BJ (cell line): ENCODE measurements at places on chromosomes 12 and 14.

DNA sequence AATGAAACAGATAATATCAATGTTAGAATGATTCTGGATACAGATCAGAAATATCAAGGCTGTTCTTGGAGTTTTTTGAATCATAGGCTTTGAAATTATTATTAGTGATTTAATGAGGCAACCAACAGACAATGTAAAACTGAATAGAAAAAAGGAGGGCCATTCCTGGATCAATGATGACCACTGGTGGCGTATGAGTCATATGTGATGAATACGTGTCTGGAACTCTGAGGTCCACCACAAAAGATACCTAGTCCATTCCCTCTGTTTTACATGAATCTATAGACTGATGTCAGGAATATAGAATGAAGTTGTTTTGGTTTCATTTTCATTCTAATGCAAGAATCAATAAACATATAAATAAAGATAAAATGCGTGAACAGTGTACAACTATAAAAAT, 78.3 kb upstream of the RTL1 start:
- no peak for DNase-seq

- DNase-seq: peak; percentile 82
Observed at GRCh38 chr14:94345344-94346064, 22.4 kb upstream of the SERPINA6 start.

DNA sequence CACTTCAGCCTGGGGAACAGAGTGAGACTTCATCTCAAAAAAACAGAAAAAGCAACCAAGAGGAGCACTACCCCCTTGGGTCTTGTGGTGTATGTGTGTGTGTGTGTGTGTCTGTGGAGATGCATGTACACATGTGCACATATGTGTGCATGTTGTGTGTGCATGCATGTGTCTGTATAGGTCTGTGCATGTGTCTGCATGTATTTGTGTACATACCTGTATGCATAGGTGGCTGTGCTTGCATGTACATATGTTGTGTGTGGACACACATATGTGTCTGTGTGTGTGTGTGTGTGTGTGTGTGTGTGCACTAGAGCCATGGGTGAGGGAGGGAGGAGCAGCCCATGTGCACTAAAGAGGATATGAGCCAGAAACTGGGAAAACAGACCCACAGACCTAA, 49.1 kb downstream of the ARL6IP4 start:
- no peak for DNase-seq

DNA sequence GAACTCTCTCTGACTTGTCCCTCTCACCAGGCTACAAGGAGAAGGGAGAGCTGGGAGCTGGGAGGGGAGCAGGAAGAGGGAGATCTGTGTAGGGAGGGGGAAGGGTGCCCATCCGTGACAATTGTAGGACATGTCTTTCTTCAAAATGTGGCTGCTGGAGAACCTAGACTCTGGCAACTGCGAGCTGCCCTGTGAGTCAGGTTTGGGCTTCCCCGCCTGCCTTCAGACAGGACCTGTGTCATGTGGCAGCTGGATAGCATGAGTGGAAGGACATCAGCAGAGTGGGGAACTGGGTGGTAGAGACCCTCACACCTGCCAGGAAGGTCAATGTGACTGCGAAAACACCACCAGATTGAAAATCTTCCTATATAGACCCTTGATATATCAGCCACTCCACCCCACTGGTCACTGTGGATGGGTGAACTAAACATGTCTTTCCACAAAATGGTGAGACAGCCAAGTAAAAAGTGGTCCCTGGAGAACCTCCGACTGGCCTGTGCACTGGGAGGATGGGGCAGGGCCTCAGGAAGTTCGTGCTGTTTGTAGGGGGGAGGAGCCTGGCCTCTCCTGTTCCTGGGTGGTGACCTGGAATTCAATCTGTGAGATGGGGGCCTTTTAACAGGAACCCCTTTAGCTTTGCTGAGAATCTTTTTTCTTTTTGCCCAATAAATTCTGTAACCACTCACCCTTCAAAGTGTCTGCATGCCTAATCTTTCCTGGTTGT, 62.2 kb upstream of the CAPRIN2 start:
- DNase-seq: no peak

- DNase-seq: no peak
Observed at GRCh38 chr14:64119980-64120379, 174.2 kb downstream of the ESR2 start.

DNA sequence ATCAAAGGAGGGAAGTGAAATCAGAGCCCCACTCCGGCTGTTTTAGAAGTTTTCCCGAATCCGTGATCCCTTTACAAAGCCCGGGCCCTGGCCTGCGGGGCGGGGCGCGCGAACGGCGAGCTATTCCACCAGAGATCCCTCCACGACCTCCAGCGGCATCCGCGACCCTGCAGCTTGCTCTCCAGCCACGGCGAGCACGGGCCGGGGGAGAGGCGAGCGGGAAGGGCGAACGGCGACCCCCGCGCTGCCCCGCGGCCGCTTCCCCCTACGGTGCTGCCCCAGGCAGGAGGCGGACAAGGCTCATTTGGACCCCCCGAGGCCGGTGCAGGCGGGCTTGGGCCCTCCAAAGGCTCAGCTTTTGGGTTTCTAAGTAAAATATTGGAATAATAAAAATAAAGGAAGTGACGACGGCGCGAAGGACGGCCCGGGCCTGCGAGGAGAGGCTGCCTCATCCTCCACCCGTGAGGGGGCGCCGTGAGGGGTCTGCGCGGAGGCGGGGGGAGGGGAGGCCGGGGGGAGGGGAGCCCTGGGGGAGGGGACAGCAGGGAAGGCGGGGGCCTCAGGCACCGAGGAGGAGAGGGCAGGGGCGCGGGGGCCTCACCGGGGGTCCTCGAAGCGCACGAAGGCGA, 613 bp downstream of the SRSF9 start:
- no peak for DNase-seq

- no peak for DNase-seq
Observed at GRCh38 chr12:46910830-46911229, 85.0 kb upstream of the SLC38A4 start.

DNA sequence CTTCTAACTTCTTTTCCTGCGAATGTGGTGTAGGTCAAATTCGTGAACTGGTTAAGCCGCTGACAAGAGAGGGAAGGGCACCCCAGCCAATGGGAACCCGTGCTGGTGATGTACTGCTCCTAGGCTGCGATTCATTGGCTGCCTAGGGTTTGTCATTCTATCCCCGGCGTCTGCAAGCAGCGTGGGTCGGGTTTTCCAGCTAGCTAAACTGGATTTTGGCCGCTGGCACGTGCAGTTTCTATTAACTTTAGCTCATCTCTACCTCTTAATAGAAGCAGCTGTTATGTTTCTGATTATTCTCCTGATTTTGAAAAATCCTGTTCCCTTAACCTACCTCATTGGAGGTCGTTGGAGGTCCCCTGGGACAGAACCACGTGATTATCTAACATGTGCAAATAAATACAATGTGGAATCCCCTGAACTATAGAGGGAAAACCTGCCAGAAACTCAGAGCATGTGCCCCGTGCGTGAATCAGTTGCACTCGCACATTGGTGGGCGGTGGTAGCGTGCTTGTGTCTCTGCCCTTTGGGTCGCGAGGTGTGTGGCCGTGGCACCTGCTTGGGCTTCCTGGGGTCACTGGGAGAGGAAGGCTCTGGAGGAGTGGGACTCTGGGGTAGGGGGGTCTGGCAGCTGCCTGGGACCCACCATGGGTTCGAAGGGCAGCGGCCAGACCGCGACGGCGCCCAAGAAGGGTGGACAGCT, 876 bp upstream of the PPM1A start:
- peak; percentile 70 for DNase-seq

DNA sequence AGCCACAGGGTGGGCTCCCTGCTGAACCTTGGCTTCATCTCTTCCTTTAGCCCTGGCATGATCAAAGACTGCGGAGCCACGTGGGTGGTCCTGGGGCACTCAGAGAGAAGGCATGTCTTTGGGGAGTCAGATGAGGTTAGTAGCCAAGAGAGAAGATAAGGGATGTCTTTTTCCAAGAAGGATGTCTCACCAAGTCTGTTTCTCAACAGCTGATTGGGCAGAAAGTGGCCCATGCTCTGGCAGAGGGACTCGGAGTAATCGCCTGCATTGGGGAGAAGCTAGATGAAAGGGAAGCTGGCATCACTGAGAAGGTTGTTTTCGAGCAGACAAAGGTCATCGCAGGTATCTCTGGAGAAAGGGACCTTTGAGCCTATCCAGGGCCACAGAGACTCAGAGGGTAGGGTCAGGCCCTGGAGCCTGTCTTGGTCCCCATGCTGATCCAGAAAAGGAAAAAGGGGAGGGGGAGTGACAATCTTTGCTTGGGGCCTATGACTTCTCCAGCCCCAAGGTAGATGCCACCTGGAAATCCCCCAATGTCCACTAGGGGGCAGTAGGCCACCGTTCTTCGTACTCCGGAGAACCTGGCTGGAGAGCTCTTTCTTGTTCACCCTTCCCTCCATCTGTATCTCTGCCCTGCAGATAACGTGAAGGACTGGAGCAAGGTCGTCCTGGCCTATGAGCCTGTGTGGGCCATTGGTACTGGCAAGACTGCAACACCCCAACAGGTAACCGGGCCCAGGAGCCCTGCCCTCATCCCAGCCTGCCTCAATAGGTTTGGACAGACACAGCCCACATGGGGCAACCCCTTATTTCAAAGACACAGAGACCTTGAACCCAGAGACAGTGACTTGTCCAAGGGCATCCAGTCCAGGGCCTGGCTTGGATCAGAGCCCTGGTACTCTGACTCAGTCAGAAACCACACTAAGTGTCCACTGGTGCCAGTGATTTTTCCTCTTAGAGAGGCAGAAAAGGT, 2.0 kb downstream of the TPI1 start:
- DNase-seq: no peak

DNA sequence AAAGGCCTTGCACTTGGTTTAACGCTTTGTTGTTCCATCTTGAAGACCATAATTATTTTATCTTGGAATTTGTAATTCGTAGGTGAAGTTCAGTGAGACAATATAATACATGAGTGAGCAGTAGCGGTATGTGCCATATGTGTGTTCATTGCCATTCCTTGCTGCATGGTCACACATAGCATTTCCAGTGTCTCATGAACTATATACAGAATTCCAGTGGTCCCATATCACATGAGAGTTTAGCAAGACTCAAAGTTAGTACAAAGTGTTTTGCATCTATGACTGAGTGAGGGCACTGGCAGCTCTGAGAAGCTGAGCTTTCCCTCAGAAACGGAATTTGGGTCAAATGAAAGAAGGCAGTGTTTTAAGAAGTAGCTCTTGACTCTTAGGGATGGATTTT, 359.8 kb downstream of the FOXG1 start:
- DNase-seq: no peak

- DNase-seq: no peak
Observed at GRCh38 chr14:78403278-78403815, 233.2 kb downstream of the NRXN3 start.

- DNase-seq: no peak
Observed at GRCh38 chr12:56631790-56632700, 1.9 kb upstream of the BAZ2A start.

- no peak for DNase-seq
Observed at GRCh38 chr14:51682411-51682810, 30.7 kb downstream of the FRMD6 start.
